Brain (organoid and tissue), 16 donors: ENCODE measurements at places on chromosomes 16 and 17. TPM values are rescaled to one million over a fixed set of nuclear protein-coding genes. Genes with fewer than 3 reads are reported as not detected.

DNA sequence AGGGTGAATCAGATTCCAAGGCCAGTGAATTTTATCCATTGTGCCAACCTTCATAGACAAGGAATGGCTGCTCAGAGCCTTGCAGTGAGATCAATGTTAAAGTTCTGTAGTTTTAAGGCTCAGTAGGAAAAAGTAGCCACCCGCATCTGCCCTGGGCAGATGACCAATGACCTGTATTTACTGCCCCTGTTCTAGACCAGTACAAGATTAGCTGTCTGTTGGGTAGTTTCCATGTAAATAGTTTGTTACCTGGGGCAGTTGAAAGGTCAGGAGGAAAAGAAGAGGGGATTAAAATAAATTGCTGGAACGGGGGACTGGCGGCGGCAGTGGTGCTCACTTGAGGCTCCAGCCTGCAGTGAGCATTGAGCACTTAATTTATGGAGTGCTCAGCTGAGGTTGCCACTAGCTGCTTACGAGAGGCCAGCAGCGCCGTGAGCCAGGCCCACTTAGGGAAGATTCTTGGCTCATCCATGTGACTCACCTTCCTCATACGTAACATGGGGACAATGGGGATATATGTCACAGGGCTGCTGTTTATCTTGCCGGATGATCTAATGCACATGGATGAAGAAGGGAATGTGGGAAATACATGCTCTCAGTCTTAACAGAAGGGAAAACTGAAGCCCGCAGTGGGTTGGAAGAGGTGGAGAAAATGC is 10.7 kb upstream of the NOS2 start:
- no peak for DNase-seq

Gene ODAD4
- polyA plus RNA-seq, result 6.2 TPM

Gene HLF
- 6.1 TPM for polyA plus RNA-seq

Gene GAS2L2
- not detected for polyA plus RNA-seq

Gene TEX19
- not detected for polyA plus RNA-seq

GRCh38 chr16:51002881-51003490 is 148.1 kb downstream of the SALL1 start:
- no peak for DNase-seq

GRCh38 chr16:86046667-86047270 is 147.8 kb downstream of the IRF8 start:
- DNase-seq, result no peak

- DNase-seq, result no peak
Observed at GRCh38 chr17:74798239-74798707, 22.1 kb upstream of the NAT9 start.

Gene KCNJ18
- not detected for polyA plus RNA-seq

Gene CCDC40
- polyA plus RNA-seq, result 10.0 TPM

DNA sequence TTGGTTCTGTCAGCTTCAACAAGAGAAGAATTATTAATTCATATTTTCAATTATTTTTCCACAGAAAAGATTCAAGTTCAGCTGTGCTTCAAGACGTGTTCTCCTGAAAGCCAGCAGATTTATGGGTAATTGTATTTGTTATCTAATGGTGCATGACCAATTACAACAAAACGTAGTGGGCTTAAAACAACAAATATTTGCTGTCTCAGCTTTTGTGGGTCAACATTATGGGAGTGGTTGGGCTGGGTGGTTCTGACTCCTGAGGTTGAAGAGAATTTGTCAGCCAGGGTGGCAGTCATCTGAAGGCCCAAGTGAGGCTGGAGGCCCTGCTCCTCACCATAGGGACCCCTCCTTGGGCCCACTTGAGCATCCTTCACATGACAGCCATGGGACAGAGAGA is 24.1 kb upstream of the KREMEN2 start:
- DNase-seq, result no peak

DNA sequence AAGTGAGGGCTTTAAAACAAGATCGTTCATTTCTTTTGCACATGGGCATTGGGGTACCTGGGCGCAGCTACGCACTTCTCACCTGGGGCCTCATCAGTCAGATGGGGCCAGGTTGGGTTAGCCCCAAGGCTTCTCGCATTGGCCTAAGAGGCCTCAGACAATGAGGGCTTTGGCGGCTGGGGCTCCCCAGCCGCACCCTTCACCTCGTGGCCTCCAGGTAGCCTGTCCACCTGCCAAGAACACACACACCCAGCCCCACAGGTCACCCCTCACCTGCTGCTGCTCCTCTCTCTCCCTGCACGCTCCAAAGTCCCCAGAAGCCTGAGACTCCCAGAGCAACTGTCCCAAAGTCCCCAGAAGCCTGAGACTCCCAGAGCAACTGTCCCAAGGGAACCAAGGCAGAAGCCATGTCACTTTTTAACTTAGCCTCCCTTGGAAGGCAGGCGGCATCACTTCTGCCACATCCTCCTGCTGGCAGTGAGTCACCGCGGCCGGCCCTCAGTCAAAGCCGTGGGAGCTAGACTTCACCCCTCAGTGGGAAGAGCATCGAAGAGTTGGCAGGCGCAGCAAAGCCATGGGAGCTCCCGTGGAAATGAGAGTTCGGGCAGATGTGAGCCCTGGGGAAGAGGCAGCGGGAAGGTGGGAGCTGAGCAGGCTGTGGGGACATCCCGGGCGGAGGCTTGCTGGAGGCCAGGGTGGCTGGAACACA is 78.9 kb upstream of the PLCG2 start:
- DNase-seq, result no peak

DNA sequence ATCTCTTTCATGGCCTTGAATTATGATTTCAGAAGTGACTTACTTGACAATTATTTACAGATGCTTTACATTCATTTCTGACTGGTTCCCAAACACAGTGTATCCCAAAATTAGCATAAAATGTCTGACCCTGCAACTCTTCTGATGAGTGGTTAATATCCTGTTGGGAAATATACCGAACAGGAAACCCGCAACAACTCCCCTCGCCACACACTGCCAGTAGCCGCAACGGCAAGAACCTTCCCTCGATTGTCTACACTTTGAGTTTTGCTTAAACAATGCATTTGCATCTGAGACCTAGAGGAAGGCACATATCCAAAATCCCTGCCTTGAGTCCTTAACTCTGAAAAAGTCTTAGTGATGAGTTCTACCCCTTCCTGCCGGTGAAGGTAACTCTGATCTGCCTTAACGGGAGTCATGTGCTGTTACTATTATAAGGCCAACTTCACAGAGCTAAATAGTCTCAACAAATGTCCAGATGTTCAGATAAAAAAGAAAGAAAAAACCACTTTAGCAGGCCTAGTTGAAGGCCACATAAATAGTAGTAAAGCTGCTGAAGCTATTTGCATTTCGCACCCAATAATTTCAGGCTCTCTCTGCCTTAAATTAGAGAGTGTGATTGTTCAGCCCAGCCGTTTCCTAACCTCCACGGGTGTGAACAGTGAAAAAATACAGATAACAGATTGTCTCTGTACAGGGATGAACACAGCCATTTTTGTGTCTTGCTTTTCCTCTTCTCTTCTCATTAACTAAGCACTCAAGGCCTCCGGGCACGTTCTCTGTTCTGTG is 321.1 kb downstream of the HS3ST3B1 start:
- no peak for DNase-seq

DNA sequence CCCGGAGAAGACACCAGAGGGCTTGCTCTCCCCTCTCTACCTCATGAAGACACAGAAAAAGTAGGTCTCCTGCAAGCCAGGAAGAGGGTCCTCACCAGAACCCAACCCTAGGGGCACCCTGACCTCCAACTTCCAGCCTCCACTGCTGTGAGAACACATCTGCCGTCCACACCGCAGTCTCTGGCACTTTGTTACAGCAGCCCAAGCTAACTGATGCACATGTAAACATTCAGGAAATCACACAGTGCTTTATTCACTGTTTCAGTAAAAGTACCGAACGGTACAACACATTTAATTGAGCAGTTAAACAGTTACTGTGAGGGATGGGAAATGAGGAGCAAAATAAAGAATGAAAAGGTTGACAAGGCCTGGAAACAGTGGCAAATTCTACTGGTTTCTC is 18.3 kb downstream of the FANCA start:
- DNase-seq, result no peak

DNA sequence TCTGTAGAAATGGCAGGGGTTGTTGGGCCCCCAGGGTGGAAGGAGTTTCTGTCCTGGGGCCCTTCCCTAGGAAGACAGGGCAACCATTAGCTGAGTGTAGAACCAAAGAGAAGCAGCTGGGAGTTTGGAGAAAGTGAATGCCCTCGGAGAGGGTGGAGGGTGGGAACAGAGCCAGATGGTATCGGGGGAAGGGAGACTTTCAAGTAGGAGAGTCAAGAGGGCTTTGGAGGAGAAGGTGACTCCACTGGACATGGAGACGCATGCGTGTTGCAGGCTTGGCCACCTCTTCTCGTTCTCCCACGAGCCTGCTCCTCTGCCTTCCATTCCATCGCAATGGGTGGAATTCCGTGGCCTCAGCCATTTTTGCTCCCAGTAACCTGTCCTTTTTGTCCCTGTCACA is 19.4 kb downstream of the SLC47A1 start:
- DNase-seq, result no peak

DNA sequence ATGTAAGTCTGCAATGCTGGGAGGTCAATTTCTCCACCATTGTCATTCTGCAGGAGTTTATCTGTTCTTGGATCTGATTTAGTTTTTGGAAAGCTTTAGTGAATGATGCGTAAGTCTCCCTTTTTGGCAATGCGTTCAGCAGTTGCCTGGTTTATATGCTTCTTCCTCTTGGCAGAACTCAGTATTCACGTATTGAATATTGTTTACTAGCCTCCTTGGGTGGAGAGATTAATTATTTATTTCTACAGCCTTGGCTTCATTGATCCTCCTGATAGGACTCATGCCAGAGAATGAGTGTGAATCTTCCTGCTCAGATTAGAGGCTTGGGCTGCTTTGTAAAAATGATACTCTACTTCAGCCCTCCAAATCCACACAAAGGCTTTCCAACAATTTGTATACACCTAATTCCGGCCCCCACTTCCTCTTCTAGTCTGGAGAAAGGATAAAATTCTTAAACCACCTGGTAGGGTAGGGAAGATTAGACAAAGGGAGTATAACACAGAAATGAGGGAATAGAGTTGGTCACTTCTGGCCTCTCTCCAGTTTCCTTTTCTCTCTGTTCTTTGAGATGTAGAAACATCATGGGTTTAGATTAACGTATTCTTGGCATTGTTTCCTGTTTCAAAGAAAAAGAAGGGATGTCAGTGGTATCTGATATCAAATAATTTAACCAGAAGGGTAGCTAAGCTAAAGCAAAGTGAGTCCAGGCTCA is 929.8 kb downstream of the KCNJ2 start:
- DNase-seq, result no peak

DNA sequence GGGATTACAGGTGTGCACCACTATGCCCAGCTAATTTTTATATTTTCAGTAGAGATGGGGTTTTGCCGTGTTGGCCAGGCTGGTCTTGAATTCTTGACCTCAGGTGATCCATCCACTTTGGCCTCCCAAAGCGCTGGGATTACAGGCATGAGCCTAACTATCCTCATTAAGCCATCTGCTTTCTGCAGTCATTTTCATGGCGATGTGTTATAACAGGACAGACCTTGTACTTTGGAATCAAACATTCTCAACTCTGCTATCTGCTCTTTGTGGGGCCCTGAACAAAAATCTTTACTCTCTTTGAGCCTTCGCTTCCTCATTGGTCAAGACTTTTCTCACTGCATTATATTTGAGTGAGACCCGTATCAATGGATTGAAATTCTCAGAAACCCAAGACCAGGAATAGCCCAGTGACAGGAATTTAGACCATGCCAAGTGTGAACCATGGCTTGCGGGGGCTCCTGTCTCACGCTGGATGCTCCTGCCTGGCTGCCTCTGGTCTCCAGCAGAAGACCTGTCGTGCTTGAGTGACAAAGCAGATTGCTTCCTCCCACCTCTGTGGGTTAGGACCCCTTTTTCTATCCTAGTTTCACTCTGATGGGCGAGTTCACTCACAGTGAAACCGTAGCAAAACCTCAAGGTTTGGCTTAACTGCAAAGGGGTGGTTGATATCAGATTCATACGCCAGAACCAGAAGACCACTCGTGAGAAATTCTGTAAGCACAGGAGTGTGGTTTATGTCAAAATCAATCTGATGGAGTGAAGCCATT is 519.1 kb downstream of the MAF start:
- no peak for DNase-seq

DNA sequence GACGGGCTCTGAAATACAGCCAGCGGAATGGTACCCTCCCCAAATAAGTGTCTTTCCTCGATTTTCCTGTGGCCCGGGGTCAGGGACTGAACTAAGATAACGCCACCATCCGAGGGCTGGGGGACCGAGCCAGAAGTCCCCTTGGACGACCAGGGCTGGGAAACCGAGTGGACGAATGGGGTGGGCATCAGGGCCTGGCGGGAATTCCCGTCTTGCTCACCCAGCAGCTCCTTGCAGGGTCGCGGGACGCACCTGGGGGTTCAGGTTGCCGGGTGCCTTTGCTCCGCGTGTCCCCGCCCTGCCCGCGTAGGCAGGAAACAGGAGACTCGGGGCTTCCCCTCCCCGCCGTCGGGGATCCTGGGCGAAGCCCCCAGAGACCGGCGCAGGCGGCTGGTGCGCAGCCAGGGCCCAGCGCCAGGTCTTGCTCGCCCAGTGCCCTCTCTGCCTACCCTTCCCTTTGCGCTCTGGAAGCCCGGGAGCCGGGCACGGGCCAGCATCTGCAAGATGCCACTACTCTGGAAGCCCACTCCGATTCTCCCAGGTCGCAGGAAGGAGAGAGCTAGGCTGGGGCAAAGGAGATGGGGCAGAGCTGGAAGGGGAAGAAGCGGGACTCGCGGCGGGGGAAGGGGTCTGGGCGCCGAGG is 665 bp upstream of the GRIN2C start:
- no peak for DNase-seq

DNA sequence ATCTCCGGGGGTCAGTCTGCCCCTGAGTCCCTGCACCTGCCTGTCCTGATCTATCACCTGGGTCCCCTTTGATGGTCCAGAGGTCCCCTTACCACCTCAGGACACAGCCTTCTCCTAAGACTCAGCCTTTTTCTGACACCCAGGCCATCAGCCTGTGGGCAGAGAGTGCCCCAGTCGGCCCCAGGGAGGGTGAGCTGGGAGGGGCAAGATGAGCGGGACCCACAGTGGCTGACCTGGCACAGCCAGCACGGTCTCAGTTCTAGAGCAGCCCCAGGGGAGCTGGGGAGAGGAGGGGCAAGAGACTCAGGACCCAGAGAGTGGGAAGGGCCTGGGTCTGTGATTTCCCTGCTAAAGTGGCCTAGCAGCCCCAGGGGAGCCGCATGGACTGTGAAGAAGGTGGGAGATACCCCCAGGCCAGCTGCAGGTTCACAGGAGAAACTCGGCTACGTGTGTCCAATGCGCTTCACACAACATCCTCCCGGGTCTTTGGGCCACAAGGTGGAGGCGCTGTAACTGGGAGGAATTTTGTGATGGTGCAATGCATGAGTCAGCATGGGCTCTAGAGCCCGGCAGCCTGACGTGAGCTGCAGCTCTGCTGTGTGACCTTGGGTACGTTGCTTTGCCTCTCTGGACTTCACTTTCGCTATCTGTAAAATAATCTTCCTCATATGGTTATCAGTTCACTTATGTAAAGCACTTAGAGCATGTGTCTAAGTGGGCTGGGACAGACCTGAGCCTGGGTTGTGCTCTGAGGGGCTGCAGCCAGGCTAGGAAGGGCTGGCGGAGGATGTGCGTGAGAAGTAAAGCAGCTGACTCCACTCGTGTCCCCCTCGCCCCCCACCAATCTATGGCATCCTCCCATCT is 67.2 kb upstream of the LHX1 start:
- DNase-seq, result no peak
